ENCODE measurements at places on chromosomes 2 and 18.

DNA sequence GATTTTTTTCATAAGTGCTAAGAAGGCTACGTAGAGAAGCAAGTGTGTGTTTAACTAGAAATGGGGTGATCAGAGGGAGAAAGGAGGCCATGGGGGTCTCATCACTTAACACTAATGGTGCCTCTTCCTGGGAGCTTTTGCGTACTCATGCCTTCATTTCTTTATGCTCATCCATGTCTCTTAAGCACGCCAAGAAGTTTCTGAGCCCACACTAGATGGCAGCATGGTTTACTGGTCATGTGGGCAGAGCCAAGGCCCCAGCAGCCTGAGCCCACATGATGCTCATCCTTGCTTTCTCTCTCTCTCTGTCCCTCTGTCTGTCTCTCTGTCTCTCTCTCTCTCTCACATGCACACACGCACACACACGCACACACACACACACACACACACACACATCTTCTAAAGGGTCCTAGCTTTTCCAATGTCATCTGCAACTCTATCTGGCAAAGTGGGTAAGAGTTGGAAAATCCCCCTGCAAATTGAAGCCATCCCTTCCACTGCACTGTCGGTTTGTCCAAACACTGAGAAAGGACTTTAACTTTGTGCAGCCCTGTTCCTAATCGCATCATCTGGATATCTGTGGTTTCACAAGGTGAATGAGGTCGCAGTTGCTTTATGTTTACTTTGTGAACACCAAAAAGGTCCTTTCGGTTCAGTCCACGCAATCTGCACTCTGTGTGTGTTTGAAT is 137.1 kb upstream of the CCDC68 start:
- DNase-seq = peak; percentile 12

- no peak for DNase-seq
Measured at GRCh38 chr2:127158614-127159290, 51.8 kb upstream of the BIN1 start.

DNA sequence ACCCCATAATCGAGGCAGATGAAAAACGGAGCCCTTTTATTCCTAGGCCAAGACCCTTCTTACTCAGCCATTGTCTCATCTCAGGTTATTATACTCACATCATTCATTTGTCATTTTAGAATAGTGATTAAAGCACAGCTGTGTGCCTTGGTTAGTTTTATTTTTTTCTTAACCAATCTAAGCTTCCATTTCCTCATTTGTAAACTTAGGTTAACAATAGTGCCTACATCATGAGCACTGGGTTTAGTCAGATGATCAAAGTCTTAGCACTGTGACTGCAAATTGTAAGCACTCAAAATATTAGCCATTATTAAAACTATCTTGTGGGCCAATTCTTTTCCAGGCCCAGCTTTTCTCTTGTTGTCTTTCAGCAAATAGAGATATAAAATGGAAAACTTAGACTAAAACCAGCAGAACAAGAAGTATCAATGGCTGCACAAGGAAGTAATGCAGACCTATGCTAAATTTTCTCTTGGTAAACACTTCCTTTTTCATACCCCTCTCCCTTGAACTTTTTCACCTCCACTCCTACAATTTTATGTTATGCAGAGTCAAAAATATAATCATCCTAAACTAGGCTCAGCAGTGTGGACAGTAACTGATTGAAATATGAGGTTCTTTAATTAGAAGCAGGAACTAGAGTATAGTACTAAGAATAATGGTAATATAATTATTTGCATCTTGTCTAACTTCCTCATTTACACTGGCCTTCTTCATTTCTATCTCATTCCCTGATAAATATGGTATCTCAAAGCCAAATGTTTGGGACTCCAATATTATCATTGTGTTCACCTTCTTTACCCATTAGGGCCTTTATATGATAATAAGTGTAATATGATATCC is 21.5 kb upstream of the GALNT3 start:
- no peak for DNase-seq

- no peak for DNase-seq
Measured at GRCh38 chr2:186695081-186695756, 1.4 kb downstream of the FAM171B start.

- DNase-seq = no peak
Measured at GRCh38 chr2:3659447-3660432, 1.7 kb downstream of the ALLC start.

DNA sequence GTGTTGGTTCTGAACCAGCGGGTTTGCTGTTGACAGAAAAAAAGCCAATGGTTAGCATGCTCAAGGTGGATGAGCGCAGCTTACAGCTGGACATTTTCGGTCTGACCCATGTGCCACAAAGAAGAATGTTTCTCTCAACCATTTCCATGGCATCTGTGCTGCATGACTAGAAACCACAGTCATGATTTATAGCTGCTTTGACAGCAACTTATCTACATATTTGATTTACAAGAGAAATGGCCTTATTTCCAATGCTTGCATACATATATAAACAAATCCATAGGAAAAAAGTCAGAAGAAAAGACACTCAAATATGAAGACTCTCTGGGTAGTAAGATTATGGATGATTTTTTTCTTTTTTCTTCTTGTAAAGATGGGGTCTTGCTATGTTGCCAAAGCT is 98.2 kb downstream of the DYNC1I2 start:
- no peak for DNase-seq

DNA sequence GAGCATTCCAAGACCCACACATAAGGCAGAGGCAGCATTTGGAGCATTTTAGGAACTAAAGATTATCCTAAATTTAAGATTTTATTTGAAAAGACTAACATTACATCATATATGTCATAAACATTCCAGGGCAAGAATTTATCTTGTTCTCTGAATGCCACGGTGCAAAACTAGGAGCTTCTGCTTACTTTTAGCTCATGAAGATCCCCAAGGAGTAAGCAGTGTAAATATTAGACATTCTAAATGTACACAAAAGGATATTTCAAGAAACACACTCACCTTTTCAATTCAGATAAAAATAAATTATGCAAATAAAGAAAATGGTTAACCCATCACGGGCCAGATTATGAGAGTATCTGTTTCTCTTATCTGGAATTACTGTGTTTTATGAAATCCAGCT is 101.7 kb upstream of the ETAA1 start:
- no peak for DNase-seq

GRCh38 chr18:59951591-59951990 is 51.8 kb downstream of the PMAIP1 start:
- DNase-seq = no peak

- no peak for DNase-seq
Measured at GRCh38 chr2:173026479-173026878, 49.2 kb upstream of the MAP3K20 start.

GRCh38 chr2:65456064-65456463 is 23.7 kb upstream of the SPRED2 start:
- DNase-seq = no peak

GRCh38 chr18:36328916-36329315 is 31.4 kb downstream of the FHOD3 start:
- DNase-seq = no peak

- DNase-seq = no peak
Measured at GRCh38 chr2:156512451-156512850, 76.3 kb downstream of the GPD2 start.

DNA sequence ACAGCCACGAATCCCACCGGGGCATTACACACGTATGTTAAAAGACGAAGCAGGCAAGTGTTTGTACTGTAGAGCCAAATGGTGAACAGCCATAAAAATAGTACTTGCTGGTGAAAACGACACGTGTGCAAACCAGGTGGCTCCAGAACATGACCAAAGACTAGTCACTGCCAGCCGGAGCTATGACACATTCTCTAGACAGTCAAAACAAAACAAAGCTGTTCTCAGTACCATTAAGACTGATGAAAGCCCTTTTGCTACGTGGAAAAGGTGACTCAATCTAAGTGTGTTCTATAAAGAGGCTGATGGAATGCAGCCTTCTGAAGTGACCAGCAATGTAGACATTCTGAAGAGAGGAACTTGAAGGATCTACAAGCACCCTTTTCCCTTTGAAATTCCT is 367.7 kb upstream of the NETO1 start:
- DNase-seq = no peak

DNA sequence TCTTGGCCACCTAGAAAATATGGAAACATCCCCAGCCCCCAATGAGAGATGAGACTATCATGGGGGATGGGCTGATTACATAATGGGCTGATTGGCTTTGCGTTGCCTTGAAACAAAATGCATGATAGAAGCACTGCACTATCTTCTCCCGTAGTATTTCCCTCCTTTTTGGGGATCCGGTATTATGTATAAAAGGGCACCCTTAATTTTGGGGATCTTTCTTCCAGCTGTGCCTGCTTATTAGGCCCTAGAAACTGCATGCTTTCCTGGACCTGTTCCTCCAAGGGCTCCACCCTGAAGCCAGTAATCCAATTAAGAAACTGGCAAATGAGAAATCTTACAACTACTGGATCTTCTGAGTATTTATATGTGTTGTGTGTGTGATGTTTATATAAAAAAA is 34.9 kb upstream of the SH3RF3 start:
- no peak for DNase-seq

- DNase-seq = no peak
Measured at GRCh38 chr2:179264368-179265081, at the start of gene SESTD1. Gene SESTD1 (minus strand): TSS chr2:179264832. CDS start chr2:179191841, 72,991 bp downstream.

DNA sequence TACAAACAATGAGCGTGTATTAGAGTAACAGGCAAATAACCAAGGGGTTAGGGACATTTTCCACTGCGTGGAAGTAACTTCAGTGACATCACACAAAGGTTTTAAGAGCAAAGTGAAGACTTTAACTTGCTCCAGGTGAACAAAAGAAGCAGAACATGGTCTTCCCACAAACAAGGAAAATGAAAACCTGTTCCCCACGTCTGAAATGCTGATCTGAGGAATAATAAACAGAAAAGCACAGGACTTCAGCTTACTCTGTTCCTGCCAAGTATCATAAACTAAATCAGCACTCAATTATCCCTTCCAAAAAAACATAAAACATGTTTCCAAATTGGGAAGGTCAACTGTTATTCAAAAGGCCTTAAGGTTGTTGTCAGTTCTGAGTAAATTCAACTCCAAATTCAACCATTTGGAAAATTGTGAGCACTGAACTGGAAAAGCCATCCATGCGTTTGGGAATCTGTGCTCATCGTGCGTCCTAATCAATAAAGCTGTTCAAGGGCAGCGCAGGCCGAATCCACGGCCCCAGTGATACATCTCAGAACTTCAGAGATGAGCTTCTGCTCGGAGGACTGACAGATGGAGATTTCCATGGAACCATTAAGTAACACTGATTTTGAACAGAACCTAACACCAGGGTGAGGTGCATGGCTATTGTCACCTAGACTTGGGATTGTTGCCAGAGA is 7.7 kb upstream of the SNTG2 start:
- no peak for DNase-seq

DNA sequence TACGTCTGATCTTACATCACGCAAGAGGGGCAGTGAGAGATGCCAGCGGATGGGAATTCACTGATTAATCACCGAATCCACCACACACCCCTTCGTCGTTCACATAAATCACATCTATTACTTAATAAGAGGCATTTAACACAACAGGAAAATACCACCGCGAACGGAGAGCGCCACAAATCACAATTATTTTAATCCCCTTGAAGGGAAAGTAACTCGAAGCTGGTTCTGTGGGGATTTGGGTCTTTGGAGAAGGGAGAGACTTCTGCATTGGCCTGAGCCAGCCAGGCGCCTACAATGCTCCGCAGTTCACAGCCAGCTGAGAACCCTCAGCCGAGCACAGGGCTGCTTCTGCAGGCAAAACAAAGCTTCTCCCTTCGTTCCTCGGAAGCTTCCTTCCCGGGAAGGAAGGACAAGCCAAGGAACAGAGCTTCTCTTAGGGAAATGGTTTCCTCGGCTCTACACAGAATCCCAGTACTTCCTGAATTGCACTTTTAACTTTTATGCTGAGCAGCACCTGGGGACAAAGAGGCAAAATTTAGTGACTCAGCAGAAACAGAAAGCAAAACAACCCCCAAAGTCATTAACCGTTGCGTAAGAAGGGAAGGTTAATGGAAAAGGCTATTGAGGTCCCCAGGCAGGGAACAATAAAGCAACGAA is at the start of gene LRP1B:
Gene LRP1B, minus strand, starts transcription at position 7 of the 660 bp plus-strand sequence. CDS start 287 bp downstream, outside the sequence.
- DNase-seq = no peak

- no peak for DNase-seq
Measured at GRCh38 chr2:54864727-54865126, 141.3 kb downstream of the EML6 start.

GRCh38 chr2:175228179-175228578 is 46.7 kb upstream of the ATP5MC3 start:
- no peak for DNase-seq

- no peak for DNase-seq
Measured at GRCh38 chr2:160105366-160105765, 43.0 kb upstream of the PLA2R1 start.

DNA sequence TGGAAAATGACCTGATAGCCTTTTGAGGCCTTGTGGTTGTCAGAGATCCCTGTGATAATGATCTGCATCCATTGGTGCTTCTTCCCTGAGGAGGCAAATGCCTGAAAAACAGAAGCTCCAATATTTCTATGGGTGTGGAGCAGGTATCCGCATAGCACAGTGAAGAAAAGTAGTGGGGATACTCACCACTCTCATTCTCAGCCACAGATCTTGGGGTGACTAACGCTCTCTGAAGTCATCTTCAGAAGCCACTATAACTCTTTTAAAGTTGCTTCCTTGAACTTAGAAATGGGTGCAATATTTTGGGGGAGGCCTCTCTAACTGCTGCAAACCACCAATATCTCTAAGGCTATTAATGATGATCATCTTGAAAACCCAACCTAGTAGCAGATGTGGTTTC is 46.2 kb downstream of the ARHGAP15 start:
- no peak for DNase-seq

GRCh38 chr2:11940121-11940743 is 193.8 kb downstream of the LPIN1 start:
- DNase-seq = no peak

DNA sequence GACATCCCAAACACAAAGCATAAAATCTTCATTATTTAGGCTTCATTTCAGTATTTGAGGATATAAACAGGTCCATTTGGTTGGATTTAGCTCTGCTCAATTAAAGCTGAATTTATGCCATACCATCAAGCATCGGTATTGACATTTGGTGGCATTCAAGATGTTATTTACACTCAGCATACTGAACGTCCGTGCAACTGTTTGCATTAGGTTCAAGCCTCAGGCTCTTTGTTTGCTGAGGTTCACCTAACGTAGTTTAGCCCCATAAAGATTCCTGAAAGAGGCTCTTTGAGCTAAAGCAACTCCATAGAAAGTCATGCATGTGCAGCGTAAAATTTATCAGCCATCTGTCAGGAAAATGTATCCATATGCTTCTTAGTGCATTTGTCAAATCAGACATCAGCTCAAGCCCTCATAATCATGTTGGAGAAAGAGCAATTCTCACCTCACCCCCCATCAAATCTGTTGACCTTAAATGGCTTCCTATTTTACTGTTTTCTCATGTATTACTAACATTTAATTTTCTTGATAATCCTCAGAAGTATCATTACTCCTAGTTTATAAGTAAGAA is 366.9 kb downstream of the EPHA4 start:
- no peak for DNase-seq

GRCh38 chr2:112782234-112782799 is 2.0 kb downstream of the IL1A start:
- no peak for DNase-seq
